ENCODE measurements at places on chromosomes 5 and 9. TPM values are rescaled to one million over a fixed set of nuclear protein-coding genes. Genes with fewer than 3 reads are reported as not detected.

- DNase-seq: no peak
- H3K27me3 ChIP-seq: no peaks in the 10 kb centered on the region
- peaks cover 7% of the 10 kb centered on the region for H3K36me3 ChIP-seq
- H3K4me1 ChIP-seq: no peaks in the 10 kb centered on the region
- H3K4me3 ChIP-seq: no peak overlapping the region
Observed at GRCh38 chr9:135819905-135820304, 87.4 kb downstream of the CAMSAP1 start.

DNA sequence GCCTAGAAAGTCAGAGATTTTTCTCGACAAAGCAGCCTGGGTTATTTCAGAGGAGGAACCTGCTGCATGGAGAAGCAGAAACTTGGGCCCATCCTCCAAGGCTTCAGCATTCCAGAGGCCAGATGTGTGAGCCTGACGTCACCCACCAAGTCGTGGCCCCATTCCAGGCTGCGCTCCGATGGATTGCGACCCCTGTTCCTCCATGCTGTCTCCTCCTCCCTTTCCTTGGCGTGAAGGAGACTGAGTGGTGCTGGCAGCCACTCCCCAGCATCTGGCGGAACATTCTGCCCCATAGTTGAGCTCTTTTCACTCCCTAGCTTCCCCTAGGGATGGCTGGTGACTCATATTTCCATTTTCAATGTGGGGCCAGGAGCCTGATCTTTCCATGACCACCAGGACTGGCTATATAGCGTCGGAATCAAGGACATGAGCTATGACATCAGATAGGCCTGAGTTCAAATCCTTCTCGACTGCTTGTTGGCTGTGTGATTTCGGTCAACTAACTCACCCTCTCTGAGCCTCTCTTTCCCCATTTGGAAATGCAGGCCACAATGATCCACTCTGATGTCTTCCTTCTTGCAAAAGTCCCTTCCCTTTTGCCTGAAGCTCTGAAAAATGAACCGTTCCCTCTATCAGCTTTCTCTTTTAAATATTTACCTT is 24.5 kb upstream of the DUSP1 start:
- no peak overlapping the region for H3K4me3 ChIP-seq
- no peak for DNase-seq
- no peaks in the 10 kb centered on the region for H3K36me3 ChIP-seq
- H3K4me1 ChIP-seq: peaks cover 44% of the 10 kb centered on the region
- H3K27ac ChIP-seq: peak overlapping the region; percentile 3
- no peaks in the 10 kb centered on the region for H3K27me3 ChIP-seq

STRBP gene
- total RNA-seq: 19.2 TPM

RASEF gene
- 14.7 TPM for total RNA-seq
